ENCODE measurements at places on chromosomes 6 and 20.

- peak; percentile 12 for DNase-seq
Observed at GRCh38 chr20:32149566-32150170, 40.2 kb downstream of the TM9SF4 start.

DNA sequence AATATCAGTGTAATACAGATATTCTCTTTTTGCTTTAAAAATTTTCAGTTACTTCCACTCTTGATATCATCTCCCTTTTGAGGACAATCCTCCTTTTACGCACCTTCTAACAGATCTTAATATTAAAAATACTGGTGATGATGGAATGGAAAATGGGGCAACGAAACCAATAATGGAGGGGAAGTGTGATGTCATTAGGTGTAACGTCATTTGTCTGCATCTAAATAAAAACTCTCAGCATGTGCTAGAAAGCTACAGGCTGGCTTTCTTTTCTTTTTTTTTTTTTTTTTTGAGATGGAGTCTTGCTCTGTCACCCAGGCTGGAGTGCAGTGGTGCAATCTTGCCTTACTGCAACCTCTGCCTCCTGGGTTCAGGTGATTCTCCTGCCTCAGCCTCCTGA, 66.5 kb downstream of the IYD start:
- DNase-seq: no peak

DNA sequence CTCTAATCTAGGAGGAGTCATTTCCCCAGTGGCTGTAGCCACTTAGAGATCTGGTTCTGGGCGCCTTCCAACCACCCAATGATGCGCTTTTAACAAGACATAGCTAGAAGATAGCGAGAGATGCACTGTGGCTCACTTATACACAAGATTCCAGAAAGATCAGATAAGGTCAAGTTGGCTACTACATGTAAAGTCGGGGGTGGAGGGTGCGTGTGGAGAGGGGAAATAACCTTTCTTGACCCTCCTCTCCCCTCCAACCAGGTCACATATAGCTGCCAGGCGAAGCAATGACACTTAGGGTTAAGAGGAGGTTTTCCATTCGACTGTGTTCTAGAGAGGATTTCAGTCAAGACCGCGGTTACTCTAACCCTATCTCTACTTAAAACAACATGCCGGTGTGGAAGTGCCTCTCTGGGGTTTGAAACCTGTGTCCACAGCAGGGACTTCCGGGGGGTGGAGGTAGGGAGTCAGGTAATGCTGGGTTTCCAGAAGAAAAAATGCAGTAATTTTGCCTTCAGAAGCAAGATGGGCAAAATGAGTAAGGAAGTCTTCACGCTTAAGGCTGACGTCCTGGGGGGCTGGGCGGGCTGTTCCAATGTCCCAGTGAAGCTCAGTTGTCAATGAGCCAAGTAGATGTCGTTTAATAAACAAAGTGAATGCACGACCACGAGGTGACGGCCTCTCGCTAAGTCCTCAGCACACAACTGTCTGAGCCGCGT, 1.8 kb upstream of the SIM1 start:
- DNase-seq: no peak

DNA sequence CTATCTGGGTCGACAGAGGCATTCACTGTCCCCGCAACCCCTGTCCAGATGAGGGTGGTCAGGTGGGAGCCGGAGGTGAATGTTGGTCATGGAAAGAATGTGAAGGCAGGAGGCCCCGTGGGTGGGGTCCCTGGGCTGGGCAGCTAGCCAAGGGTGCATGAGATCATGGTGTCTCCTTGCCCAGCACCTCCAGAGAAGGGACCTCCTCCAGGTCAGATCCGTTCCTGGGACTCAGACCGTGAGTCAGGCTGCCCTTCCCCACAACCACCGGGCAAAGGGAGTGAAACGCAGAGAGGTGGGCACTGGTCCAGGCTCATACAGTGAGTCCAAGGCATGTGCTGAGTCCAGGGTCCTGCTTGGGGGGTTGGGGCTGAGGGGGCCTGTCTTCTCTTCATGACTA, 3.5 kb downstream of the FOXS1 start:
- DNase-seq: peak; percentile 75

- no peak for DNase-seq
Observed at GRCh38 chr6:166614589-166614988, 12.5 kb downstream of the RPS6KA2 start.

- no peak for DNase-seq
Observed at GRCh38 chr6:7910298-7910653, 312 bp downstream of the TXNDC5 start.

DNA sequence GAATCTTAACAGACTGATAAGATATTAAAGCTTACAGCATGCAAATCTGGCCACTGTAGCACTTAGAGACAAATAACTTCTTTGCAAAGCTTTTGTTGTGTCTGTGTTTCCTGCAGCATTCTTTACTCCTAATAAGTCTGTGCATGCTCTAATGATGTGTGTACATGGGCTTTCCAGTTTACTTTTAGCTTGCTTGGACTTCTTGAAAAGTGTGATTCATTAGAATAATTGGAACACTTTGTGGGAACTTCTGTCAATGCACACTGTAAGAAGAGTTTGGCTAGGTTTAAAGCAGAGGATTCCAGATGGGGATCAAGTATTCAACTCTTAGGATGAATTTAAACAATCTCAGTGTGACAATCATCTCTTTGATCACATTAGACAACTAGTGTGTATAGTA, 22.1 kb upstream of the TINAG start:
- peak; percentile 23 for DNase-seq

DNA sequence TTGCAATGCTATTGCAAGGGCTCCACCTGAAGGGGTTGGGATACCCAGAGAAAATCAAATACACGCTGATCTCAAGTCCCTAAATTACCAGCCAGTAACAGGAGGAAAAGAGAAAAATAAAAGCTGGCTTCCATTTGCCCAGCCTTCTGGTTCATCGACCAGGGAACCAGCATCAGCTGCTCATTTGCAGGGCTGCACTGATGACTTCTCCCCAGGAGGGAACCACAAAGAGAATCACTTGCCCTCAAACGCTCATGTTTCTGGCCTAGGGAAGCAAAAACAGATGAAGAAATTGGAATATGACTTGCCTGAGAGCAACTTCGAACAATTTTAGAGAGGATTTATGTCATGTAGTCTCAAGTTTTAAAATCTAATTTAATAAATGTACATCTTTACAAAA, 119.7 kb downstream of the SH3BGRL2 start:
- DNase-seq: peak; percentile 17

GRCh38 chr6:7919871-7920270, 9.3 kb upstream of the TXNDC5 start:
- no peak for DNase-seq

GRCh38 chr6:149840345-149841075, 23.6 kb downstream of the LRP11 start:
- peak; percentile 88 for DNase-seq

DNA sequence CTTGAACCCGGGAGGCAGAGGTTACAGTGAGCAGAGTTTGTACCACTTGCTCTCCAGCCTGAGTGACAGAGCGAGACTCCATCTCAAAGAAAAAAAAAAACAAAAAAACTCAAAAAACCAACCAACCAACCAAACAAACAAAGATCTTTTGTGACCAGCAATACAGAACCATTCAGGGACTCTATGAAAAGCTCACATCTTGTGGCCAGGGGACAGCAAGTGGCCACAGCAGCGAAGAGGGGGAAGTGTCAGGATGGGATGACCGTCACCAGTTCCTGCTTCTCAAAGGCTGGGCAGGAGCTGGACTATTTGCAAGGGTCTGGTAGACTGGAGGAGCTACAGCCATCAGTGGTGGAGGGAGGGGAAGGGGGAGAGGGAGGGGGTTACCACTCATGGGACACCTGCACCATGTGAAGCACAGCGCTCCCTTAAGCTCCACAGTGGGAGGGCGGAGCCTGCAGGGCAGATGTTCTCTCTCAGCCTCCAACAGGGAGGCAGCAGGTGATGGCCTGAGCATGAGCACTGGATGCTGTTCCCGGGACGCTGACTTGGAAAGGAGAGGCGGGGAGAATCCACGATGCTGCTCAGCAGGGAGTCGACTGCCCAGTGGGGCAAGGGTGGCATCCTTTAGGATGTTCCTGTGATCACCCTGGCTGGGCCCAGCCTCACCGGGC, 19.7 kb upstream of the ULBP3 start:
- no peak for DNase-seq

- no peak for DNase-seq
Observed at GRCh38 chr6:17501442-17501841, 98.7 kb upstream of the FAM8A1 start.

DNA sequence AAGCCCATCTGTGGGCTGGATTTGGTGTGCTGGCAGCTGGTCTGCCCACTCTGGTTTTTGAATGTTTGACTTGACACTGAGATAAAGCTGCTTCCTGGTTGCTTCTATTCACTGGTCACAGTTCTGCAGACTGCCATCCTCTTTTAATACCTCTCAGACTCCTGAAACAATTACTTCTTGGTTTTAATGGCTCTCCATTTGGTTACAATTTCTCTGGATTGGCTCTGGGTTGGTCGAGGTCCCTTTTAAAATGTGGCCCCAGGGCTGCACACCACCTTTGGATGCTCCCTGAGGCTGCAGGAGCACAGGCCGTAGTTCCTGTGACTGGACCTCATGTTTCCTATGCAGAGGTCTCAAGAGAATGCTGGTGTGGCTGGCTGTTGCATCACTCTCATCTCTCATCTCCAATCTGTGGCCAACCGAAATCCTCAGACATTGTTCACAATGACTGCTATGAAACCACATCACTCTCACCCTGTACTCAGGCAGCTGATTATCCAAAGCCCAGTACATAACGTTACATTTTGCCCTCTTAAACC, 98.5 kb downstream of the INSM1 start:
- DNase-seq: peak; percentile 76

DNA sequence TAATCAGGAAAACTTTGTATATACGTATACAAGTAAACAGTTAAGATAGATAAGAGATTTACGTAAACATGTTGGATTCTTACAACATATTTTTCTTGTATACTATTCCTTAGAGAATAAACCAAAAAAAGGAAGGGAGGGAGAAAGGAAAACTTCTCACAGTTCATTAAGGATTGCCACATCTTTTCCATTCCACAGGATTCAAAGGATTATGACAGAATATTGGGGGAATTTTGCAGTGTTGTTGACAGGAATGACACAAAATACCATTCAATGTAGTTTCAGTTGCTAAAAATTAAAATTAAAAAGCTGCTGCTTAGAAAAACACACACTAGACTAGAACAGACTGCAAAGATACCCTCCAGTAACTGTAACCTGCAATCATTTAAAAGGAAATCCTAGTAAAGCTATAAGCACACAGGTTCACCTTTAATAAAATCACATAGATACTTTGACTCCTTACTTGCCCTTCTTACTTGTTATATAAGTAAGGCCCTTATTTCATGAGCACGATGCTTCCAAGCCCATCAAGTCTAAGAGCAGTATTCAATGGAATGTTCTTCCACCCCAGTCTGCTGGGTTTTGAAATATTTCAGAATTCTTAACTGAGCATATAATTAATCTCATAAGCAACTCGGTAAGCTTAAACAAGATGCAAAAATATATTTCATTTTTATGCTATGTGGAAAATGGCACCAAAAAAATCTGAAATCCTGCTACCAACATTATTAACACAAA, 107.8 kb downstream of the SMLR1 start:
- DNase-seq: no peak

DNA sequence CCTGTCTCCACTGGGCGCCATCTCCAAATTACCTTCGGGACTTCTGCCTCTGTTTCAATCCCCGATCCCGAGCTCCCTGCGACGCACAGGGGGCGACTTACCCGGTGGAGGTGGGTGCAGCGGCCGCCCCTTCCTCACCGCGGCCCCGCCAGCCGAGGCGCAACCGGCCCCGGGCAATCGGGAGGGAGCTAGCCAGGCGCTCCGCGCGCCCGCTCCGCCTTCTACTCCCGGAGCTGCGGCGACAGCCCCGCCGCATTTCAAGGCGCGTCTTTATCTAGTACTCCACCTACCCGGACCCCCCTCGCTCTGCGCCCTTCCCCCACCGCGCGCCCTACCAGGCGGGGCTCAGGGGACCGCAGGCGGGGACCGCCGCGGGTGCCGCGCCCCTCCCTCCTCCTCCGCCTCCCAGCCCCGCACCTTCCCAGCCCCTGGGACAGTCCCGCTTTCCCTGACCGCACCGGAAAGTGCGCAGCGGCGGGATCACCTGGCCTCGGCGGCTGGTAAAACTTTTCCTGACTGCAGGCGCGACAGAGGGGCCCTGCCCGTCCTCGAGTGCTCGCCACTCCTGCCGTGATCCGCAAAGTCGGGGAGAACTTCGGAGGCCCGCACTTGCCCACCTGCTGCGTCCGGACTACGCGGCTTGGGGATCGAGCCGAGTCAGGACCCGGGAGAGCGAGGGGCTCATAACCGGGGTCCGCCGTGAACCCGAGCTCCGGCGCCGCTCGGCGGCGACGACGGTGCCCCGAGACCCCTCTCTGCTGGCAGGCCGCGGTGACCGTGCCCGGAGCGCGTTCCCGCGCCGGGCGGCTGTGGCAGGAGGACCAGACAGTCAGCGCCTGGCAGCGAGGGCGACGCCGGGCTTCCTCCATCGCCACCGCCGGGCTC, 8.0 kb upstream of the NKX2-2 start:
- DNase-seq: no peak

GRCh38 chr20:37622728-37623127, 71.1 kb upstream of the CTNNBL1 start:
- DNase-seq: no peak

GRCh38 chr20:35325401-35325800, 33.2 kb upstream of the FAM83C start:
- no peak for DNase-seq

- no peak for DNase-seq
Observed at GRCh38 chr6:119352001-119352400, 2.4 kb upstream of the MAN1A1 start.

DNA sequence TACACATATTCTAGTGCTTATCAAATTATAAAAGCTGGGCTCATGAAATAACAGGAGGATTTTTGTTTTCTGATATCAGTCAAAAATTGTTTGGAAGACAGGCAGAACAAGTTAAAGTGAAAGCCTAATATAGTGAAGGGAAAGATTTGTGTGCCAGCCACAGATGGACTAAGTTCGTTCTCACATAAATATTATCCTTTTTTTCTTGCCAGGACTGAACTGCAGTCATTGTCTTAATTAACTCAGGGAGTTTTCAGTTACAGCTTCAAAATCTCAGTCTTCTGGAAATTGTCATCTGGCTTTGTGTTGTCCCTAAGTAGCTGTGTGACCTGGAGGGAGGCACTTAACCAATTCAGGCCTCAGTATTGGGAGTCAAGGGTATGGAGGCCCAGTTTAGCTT, 40.7 kb downstream of the PLCB4 start:
- DNase-seq: no peak

- DNase-seq: no peak
Observed at GRCh38 chr20:33568378-33568777, 78.5 kb downstream of the CBFA2T2 start.

GRCh38 chr6:24546439-24546838, 51.7 kb downstream of the ALDH5A1 start:
- DNase-seq: no peak
